Head of caudate nucleus (tissue), 42 donors: ENCODE measurements at places on chromosomes 1 and 21.

- DNase-seq = no peak
Observed at GRCh38 chr1:25549273-25550154, 6.1 kb downstream of the LDLRAP1 start.

DNA sequence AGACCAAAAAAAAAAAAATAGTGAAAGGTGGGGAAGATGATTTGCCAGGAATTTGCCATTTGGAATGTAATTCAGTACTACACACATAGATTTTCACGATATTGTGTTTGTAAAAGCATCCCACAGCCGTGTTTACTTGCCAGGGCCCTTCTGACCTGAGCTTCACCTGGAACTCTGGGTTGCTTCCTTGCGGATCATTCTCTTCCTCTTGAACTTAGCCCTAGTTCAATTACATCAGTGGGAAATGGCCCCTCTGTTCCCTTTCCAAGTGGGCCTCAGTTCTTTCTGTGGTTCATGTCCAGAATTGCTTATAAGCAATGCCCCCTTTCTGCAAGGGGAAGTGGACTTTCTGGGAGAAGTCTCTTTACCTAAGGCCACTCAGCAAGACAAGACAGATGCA lies 41.0 kb downstream of the ABCA4 start:
- no peak for DNase-seq

- DNase-seq = no peak
Observed at GRCh38 chr1:224786533-224787250, 142.8 kb upstream of the DNAH14 start.

- DNase-seq = no peak
Observed at GRCh38 chr1:87805666-87806378, 477.1 kb downstream of the LMO4 start.

- no peak for DNase-seq
Observed at GRCh38 chr1:205316161-205316566, 5.4 kb downstream of the NUAK2 start.

GRCh38 chr1:5526385-5526750 lies 465.9 kb downstream of the NPHP4 start:
- DNase-seq = no peak

DNA sequence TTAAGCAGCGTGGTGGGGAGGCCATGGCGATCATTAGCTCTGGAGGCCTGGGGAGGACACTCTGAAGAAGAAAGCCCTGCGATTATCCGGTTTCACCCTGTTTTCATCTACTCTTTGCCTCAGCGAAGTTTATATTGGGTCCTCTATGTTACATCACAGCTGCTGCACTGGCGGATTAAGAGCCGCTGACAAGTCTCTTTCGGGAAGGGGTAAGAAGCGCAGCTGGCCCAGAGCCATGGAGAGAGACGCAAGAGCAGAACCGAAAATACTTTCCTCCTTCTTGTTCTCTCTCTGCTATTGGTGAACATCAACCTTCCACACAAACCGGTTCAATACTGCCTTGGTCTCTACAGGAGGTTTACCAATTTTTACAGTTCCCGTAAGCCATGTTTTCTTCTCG lies 291.5 kb downstream of the FAM72C start:
- DNase-seq = no peak

- no peak for DNase-seq
Observed at GRCh38 chr1:101915597-101915996, 81.1 kb downstream of the OLFM3 start.

- no peak for DNase-seq
Observed at GRCh38 chr21:38814126-38815059, 8.7 kb downstream of the ETS2 start.

- no peak for DNase-seq
Observed at GRCh38 chr21:29639366-29640079, 300.3 kb downstream of the GRIK1 start.

DNA sequence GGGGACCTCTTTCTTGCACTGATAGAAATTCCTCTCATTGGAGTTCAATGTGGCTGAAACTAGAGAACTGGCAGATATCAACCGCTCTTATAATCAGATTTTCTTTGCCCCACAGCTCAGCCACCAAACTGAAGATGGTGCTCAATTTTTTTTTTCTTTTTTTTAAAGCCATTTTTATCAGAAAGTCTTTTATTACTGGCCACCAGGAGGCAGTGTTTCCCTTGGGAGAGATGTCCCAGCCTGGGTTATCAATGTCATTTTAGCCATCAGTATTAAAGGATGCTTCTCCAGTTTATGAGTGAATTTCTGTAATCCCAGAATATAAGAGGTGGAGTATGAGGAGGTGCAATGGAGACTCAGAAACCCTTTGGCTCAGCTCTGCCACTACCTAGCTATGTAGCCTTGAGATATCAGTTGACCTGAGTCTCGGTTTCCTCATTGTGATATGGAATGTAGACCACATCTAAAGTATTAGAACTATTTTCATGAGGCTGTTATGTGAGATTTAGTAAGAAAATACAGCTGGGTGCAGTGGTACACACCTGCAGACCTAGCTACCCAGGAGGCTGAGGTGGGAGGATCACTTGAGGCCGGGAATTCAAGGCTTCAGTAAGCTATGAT lies 27.6 kb downstream of the CD244 start:
- DNase-seq = no peak

DNA sequence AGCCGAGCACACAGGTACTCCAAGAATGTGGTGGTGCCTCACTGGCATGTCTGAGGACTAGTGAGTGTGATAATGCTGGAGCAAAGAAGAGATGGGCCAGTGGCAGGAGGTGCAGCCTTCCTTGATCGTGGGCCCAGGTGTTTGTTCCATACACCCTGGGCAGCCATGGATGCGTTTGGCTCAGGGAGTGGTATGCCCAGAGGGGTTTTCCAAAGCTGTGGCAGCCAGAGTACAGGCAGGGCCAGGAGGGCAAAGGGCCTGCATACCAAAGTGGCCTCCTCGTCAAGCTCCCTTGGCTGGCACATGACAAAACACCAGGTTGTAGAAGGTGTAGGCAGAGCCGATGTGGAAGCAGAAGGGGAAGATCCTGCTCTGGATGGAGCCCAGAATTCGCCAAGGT lies 19.0 kb downstream of the PARS2 start:
- DNase-seq = no peak

GRCh38 chr1:69328186-69328585 lies 239.5 kb upstream of the LRRC7 start:
- no peak for DNase-seq

GRCh38 chr1:114756009-114756892 lies 1.5 kb downstream of the CSDE1 start:
- no peak for DNase-seq

DNA sequence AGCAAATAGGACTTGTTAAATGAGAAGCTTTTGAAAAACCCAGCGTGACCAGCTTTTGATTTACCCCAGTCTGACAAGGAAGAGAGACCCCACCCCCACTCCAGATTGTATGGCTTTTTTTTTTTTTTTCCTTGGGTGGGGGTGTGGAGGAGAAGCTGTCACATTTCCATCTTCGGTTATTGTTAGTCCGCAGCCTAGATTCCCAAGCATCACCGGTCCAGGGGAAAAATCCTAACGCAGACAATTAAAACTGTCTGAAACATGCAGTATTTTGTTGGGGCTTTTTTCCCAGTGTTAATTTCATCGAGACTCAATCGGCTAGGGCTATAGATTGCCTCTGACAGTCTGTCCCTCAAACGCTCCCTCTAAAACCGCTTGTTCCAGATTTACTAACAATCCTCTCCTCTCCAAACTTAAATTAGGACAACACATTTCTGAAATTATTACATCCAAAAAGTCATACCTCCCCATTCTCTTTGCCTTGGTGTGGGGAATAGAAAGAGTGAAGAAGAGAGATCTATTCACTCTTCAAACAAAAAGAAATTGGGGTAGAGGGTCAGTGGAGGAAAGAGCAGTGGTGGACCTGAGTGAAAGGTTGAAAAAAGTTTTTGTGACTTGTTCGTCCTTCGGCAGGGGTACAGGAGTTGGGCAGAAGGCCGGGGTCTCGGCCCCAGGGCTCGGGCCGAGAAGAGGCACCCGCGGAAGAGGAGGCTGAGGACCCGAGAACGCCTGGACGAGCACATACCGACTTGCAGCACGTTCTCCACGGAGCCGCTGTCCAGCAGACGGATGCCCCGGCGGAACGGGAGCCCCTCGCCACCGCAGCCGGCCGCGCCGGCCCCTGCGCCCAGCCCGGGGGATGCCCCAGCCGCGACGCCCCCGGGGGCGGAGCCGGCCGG lies 1.1 kb downstream of the ZSWIM5 start:
- peak; percentile 42 for DNase-seq

GRCh38 chr1:185808631-185809030 lies 74.4 kb downstream of the HMCN1 start:
- DNase-seq = no peak

DNA sequence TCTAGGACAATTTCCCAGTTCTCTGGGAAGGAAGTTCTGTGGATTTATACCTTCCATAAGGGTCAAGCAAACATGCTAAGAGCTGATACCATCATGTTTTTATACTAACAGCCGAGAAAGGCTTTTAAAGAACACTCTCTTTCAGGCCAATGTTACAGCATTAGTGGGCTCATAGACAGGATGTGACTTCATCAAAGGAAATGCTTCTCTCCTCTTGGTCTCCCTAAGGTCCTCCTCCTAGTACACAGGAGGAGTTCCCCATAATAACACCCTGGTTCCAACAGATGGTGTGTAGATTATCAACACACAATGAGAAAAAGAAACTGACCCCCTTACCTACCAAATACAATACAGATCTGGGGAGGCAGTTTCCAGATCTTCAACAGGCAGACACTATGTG lies 26.7 kb upstream of the GLIS1 start:
- no peak for DNase-seq

DNA sequence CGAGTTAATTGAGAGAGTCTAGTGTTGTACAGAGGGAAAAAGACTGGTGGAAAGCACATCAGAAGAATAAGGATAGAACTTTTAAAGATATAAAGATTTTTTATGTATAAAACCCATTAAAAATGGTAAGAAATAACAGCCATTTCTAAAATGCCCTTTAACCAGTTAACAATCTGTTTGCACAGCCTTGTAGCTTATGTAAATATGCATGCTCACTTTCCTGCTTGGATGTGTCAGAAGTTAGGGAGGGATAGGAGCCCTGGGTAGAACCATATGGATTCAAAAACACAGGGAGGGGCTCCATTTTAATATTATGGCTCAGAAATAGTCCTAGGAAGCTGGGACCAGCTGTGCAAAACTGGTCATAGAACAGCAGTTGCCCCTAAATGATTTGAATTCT lies 4.5 kb upstream of the EDEM3 start:
- DNase-seq = no peak

- DNase-seq = no peak
Observed at GRCh38 chr1:228849011-228849541, 113.8 kb downstream of the RHOU start.

DNA sequence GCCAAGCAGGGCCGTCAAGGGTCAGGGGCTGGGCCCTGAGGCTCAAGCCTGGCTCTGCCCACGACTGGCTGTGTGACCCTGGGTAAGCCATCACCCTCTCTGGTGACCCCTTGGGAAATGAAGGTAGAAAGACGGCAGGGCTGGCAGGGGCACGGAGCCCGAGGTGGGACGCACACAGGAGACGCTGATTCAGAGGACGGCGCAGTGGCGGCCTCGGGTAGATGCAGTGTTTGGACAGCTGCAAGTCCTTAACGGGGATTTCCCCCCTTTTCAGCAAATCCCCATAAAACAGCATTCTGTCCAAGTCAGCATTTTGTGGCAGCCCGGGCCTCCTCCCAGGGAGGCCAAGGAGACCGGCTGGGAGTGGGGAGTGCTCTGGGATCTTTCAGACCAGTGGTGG lies 16.7 kb downstream of the COL8A2 start:
- DNase-seq = no peak

DNA sequence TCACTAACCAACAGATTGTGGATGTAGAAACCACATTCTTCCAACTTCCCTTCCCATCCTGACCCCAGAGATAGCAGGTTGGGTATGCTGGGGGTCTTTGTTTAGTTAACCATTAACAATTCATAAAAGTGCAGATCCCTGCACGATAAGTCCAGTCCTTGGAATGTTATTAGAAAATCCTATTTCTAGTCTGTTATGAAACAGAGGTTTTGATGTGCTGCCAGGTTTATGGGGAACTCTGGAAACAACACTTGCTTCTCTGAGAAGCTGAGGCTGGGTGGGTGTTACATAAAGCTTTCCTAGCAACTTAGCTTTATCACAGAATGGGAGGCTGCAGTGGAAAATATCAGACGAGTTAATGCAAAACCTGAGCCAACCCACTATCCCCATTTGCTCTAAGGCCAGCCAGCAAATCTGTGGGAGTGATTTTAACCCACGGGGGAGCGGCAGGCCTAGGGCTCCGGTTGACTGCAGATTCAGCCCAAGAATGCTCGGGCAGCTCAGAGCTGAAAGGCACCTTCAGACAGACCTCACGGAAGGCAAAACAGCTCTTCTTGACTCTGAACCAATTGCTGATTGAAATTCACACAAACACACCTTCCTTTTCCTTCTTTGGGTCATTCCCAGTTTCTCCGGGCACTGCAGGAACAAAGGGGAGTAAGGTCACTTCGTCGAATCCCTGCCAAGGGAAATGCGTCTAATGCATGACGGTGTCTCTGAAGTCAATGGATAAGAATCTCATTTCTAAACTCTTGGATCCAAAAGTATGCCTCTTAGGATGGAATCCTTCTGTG lies 111.7 kb upstream of the IRF2BP2 start:
- DNase-seq = no peak

- DNase-seq = no peak
Observed at GRCh38 chr1:20250340-20250989, 40.2 kb upstream of the VWA5B1 start.

DNA sequence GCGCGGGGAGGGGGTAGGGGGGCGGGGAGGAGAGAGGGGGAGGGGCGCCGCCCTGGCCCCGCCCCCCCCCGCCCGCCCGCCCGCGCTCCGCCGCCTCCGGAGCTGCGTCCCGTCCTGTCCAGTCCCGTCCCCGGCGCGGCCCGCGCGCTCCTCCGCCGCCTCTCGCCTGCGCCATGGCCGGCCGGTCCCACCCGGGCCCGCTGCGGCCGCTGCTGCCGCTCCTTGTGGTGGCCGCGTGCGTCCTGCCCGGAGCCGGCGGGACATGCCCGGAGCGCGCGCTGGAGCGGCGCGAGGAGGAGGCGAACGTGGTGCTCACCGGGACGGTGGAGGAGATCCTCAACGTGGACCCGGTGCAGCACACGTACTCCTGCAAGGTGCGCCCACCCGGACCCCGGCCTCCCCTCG lies at the start of gene AGRN:
Gene AGRN, plus strand, starts transcription at position 121 of the 405 bp plus-strand sequence. Its CDS starts 53 bp downstream, at position 174.
- DNase-seq = no peak

DNA sequence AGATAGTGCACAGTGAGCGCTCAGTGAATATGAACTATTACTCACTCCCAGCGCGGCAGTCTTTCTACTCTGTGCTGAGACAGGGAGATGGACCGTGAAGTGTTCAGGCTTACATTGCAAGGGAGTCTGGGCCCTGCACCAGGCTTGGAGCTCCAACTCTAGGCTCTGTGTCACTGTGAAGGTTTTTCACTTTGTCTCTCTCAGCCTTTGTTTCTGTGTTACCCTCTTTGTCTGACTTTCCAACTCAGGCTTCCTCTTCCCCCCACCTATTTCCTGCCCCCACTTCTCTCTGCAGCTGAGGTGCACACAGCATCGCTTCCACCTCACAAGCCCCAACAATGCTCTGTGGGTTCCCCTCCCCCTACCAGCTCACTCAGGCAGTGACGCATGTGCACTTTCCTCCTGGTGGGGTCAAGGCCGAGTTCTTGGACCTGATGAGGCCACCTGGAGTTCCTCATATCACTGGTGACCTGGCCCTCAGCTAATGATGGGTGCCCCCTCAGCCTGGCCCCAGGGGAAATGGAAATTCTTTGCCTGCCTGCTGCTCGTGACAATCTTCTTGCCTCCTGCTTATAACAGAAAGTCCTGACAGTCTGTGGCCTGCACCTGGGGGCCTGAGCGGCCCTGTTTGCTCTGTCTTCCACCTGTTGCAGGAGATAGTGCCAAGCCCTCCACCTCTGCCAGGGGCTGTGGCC lies 1.1 kb upstream of the LCK start:
- DNase-seq = no peak
